ENCODE measurements at places on chromosomes 3 and 15.

- no peak for DNase-seq
Observed at GRCh38 chr15:67501177-67501835, 19.6 kb upstream of the C15orf61 start.

DNA sequence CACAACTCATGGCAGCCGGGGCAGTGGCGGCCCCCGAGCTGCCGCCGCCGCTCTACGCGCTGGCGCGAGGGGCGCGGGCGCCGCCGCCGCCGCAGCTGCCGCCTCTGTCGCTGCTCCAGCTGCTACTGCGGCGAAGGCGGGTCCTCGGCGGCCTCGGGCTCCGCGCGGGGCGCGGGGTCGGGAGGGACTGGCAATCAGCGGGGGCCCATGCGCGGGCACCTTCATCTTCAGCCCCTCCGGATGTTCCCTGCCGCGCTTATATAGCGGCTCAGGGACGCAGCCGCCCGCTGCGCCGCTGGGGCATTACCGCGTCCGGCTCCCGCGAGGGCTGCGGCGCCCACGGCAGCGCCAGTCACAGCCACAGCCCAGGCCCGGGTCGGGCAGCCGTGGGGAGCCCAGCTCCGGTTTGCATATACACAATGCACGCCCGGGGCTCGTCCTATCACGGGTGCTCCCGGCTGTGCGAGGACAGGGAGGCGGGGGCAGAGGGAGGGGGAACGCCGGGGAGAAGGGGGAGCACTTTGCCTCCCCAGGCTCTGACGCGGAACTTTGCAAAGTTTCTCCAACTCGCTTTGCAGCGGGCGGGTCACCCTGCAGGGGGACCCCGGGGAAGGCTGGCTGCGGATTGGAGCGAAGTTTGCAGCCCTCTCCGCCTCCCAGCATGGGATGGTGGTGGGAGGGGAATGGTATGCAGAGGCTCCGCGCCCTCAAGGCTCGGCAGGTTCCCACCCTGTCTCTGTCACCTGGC lies at the start of gene VGLL3:
Gene VGLL3 (minus strand): TSS at position 416 of the 748 bp plus-strand sequence. CDS start 406 bp downstream, at position 10.
- no peak for DNase-seq

DNA sequence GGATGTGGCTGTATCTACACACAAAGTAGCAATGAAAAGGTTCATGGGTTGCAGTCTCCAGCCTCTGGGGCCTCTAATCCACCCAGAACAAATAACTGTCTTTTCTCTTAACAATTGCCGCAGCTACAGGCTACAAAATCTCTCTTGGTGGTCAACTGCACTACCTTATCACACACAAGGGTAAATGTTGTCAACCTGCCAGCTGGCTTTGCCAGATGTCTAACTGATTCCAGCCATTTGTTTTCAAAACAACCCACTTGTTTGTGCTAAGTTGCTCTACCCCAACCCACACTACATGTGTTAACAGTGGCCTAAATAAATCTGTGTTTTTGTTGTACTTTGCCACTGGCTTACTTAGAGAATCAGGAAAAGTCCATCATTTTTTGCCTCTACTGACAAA lies 447.3 kb downstream of the TAFA4 start:
- no peak for DNase-seq

DNA sequence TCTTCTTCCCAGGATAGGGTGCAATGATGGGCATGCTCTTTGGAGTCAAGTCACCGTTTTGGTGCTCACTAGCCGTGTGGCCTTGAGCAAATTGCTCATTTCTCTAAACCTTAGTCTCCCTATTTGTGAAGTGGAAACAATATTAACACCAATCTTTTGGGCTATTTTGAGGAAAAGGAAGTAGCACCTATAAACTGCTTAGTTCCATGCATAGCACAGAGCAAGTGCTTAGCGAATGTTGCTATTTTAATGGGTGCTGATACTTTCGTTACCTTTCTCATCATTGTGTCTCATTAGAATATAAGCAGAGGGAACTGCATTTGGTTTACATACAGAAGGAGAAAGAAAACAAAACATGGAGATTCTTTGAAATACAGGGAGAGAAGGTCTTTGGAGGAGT lies 66.1 kb downstream of the BOC start:
- no peak for DNase-seq

DNA sequence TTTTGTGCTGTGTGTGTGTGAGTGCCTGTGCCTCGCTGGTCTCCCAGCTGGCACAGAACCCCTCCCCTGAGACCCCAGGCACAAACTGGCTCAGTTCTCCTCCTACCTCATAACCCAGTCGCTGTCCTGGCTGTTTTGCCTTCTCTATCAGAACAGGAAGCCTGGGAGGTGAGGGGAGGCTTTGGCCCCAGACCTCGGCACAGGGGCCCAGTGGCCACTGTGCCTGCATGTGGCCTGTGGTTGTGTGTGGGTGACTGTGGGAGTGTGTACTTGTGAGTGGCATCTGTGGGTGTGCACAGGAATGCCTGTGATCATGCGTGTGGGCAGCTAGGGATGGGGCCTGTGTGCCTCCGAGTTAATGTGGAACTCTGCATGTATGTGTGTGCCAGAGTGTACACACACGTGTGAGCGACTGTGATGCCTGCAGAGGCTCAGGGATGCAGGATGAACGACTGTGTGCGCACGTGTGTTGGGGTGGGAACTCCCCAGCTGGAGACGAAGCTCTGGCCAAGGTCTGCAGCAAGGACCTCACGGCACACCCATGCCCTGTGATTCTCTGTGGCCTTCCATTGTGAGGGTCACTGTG lies 32.3 kb downstream of the PSTPIP1 start:
- DNase-seq: no peak

DNA sequence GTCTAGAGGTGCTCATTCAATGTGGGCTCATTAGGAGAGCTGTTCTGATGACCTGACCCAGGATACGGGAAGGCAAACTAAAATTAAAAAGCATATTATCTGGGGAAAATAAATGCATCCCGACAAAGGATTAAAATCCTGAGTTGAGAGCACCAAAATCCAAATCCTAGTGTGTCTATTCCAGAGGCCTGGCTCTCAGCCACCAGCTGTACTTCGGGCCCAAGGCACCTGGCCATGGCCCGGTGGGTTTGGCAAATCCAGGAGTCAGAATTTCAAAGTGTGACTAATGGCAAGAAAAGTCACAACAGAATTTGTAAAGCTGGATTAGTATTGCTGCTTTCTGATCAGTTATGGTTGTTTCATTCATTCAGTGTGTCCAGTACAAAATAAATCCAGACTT lies 2.6 kb upstream of the LYSMD4 start:
- DNase-seq: no peak
